ENCODE measurements at places on chromosomes 2 and 18. TPM values are rescaled to one million over a fixed set of nuclear protein-coding genes. Genes with fewer than 3 reads are reported as not detected.

The HOXD8 gene
- total RNA-seq: not detected

DNA sequence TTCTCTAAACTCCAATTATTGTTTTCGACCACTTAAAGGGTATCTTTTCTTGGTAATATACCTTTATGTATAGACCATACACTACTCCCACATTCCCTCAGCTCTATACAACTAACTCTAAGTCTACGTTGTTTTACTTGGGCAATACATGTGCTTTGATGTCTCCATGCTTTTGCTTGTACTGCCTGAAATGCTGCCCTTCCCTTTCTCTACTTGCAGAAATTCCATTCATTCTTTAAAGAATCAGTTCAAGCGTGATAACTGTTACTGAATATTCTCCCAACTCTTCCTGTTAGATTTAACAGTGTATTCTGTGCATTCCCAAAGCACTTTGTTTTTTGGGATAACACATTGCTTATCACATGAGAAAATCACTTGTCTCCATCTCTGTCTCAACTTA is 157.0 kb upstream of the AQP4 start:
- no peaks in the 10 kb centered on the region for H3K36me3 ChIP-seq
- DNase-seq: no peak
- no peaks in the 10 kb centered on the region for H3K27me3 ChIP-seq
- H3K4me3 ChIP-seq: no peak overlapping the region
- no peak overlapping the region for H3K27ac ChIP-seq

GRCh38 chr2:72973566-72974435 is 56.5 kb downstream of the EMX1 start:
- H3K27me3 ChIP-seq: no peaks in the 10 kb centered on the region
- H3K4me1 ChIP-seq: peaks cover 46% of the 10 kb centered on the region

DNA sequence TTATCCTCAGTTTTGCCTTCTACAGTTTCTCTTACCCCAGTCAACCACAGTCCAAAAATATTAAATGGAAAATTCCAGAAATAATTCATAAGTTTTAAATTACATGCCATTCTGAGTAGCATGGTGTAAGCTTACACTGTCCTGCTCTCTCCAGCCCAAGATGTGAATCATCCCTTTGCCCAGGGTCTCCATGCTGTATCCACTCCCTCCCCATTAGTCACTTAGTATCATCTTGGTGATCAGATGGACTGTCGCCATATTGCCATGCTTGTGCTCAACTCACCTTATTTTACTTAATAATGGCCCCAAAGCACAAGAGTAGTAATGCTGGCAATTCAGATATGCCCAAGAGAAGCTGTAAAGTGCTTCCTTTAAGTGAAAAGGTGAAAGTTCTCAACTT is 18.5 kb upstream of the CCNT2 start:
- DNase-seq: no peak
- H3K4me1 ChIP-seq: no peaks in the 10 kb centered on the region
- no peak overlapping the region for H3K27ac ChIP-seq

GRCh38 chr2:134246154-134246874 is 7.6 kb upstream of the MGAT5 start:
- H3K4me3 ChIP-seq: no peak overlapping the region
- DNase-seq: no peak
- no peak overlapping the region for H3K27ac ChIP-seq
- H3K4me1 ChIP-seq: peaks cover 32% of the 10 kb centered on the region
- no peaks in the 10 kb centered on the region for H3K27me3 ChIP-seq
- H3K36me3 ChIP-seq: no peaks in the 10 kb centered on the region

DNA sequence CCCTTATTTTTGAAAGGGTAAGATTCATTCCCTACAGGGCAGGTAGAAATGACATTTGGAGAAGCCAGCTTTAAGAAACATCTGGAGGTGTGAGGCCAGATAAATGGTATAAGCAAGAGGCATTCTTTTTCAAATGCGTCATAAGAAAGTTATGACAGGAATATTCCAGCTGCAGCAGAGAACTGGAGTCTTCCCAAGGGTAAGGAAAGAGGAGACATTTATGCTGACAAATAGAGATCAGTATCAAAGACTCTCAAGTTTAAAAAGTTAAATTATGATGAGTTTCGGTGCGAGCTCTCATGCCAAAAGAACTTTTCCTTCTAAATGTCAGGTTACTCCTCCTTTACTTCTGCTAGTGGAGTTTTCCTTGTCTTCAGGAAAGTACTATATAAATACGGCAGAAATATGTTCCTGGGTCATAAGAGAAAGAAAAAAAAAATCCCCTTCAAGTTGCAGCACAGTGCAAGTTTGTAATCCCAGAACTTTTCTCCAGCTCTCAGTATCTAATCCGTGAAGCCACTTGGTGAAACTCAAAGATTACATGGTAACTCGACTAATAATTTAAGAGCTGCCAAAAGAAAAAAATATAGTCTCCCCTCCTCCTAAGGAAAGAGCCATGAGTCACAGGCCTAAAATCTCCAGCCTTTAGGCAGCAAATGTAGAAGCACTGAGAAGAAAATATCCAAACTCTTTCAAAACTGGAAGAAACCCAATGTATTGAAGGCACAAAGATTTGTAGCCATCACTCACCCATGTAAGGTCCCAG is 428.1 kb downstream of the MEIS1 start:
- no peak for DNase-seq
- H3K27me3 ChIP-seq: 0 out of 2 replicates have a peak, but pooled peaks cover 1% of the 10 kb centered on the region
- H3K27ac ChIP-seq: no peak overlapping the region

- DNase-seq: no peak
- H3K4me1 ChIP-seq: no peaks in the 10 kb centered on the region
- H3K4me3 ChIP-seq: no peak overlapping the region
- no peaks in the 10 kb centered on the region for H3K27me3 ChIP-seq
These were observed 35.8 kb downstream of the IMPA2 start for GRCh38 chr18:12017081-12017480.

GRCh38 chr18:21706386-21706865 is 1.9 kb upstream of the ABHD3 start:
- H3K27ac ChIP-seq: no peak overlapping the region
- no peak overlapping the region for H3K4me3 ChIP-seq
- peaks cover 22% of the 10 kb centered on the region for H3K36me3 ChIP-seq
- H3K4me1 ChIP-seq: peaks cover 17% of the 10 kb centered on the region
- DNase-seq: no peak
- H3K27me3 ChIP-seq: peaks cover 12% of the 10 kb centered on the region

GRCh38 chr2:24517247-24517646 is 26.2 kb downstream of the NCOA1 start:
- peak overlapping the region; percentile 39 for H3K27ac ChIP-seq
- H3K36me3 ChIP-seq: no peaks in the 10 kb centered on the region
- H3K4me3 ChIP-seq: no peak overlapping the region
- no peak for DNase-seq
- H3K4me1 ChIP-seq: peaks cover 3% of the 10 kb centered on the region

DNA sequence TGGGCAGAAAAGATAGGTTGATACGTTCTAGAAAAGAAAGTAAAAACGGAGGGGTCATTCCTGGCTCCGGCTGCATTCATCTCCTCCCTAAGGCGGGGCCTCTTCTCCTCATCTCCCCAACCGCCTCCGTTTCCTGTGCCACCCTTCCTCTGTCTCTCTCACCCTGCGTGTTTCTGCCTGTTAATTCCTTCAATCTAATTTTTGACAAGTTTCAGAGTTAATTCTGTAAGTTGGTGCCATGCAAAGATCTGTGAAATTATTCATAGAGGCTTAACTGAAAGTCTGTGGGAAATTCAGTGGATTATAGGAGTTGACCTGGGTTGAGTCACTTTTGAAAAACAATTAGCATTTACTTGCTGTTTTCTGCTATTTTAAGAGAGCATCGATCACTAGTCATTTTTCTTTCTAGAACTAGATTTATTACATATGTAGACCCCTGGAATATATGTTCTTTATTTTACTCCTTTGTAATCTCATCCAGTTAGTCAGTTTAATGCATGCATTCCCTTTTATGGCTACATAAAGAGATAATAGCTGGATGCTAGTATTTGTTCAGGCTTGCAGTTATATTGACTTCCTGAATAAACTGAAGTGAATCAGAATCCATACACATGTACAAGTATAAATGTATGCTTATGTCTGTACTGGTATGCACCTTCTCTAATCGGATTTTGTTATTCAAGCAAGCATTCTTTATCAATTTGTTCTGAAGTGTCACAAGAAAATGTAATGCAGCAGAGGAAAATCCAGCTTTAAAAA is 91.1 kb downstream of the EML6 start:
- no peak overlapping the region for H3K27ac ChIP-seq
- H3K4me3 ChIP-seq: no peak overlapping the region
- no peak for DNase-seq
- H3K4me1 ChIP-seq: peaks cover 8% of the 10 kb centered on the region
- H3K36me3 ChIP-seq: no peaks in the 10 kb centered on the region
- H3K27me3 ChIP-seq: no peaks in the 10 kb centered on the region

- H3K36me3 ChIP-seq: no peaks in the 10 kb centered on the region
- H3K4me3 ChIP-seq: no peak overlapping the region
- H3K27me3 ChIP-seq: no peaks in the 10 kb centered on the region
These were observed 30.4 kb downstream of the TOGARAM2 start for GRCh38 chr2:29011418-29012060.

DNA sequence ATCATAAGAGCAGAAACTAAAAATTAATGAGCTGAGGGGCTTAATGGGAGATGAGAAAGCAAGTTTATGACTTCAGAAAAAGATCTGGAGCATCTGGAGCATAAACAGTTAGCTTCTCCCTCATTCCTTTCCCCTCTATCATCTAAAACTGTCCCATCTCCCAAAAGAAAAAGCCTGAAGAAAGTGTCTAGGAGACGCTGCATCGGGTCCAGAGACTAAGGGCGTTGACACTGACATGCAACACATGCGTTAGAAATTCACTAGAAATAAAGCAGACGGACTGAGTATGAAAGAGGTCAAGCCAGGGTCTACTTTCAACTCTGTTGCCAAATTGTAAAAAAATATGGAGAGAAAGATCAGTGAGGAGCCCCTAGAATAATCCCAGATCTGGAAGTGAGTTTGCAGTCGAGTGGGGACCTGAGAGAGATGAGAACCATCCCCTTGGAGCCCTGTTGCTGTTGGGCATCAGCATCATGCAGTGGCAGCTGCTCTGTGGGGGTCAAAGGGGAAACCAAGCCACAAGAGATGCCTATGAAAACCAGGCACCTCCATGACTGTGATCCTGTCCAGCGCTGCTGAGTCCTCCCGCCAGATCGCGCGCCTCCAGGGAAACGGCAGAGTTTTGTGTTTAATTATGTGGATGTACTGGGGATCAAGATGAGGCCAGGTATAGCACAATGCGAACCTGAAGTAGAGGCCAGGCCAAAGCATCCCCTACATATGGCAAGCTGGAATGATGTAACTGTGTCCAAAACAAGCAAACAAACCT is 13.9 kb downstream of the ANTXR1 start:
- H3K36me3 ChIP-seq: no peaks in the 10 kb centered on the region
- DNase-seq: no peak
- H3K27me3 ChIP-seq: no peaks in the 10 kb centered on the region

The LRRTM1 gene
- 1.2 TPM for total RNA-seq

DNA sequence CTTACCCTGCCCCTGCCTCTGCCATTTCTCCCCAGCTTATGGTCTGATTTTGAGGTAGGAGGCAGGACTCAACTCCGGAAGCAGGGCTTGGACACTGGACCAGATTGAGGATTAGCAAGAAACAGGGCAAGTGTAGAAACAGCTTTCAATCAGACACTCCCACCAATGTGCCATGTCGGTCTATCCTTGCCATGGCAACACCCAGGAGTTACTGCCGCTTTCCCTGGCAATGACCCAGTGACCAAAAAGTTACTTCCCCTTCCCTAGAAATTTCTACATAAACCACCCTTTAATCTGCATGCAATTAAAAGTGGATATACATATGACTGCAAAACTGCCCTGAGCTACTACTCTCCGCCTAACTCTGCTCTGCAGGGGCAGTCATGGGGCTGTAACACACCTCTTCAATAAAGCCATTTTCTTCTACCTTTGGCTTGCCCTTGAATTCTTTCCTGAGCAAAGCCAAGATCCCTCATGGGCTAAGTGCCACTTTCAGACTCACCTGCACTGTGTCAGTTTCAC is 156.7 kb downstream of the LPIN1 start:
- H3K4me3 ChIP-seq: no peak overlapping the region
- no peak for DNase-seq
- H3K36me3 ChIP-seq: no peaks in the 10 kb centered on the region
- no peaks in the 10 kb centered on the region for H3K27me3 ChIP-seq
- H3K4me1 ChIP-seq: peaks cover 2% of the 10 kb centered on the region
- H3K27ac ChIP-seq: no peak overlapping the region

- no peaks in the 10 kb centered on the region for H3K27me3 ChIP-seq
- H3K27ac ChIP-seq: no peak overlapping the region
- H3K36me3 ChIP-seq: no peaks in the 10 kb centered on the region
These were observed 461.5 kb downstream of the IRS1 start for GRCh38 chr2:226337941-226338600.

GRCh38 chr18:27413495-27414401 is 228.6 kb upstream of the CHST9 start:
- no peak overlapping the region for H3K27ac ChIP-seq
- H3K4me1 ChIP-seq: peaks cover 23% of the 10 kb centered on the region
- no peak for DNase-seq
- no peaks in the 10 kb centered on the region for H3K27me3 ChIP-seq
- H3K4me3 ChIP-seq: no peak overlapping the region
- no peaks in the 10 kb centered on the region for H3K36me3 ChIP-seq

The SLC11A1 gene
- total RNA-seq: 0.55 TPM

The FBXO11 gene
- 48.2 TPM for total RNA-seq

The MLPH gene
- 10.3 TPM for total RNA-seq

GRCh38 chr2:62293490-62294271 is 97.8 kb downstream of the B3GNT2 start:
- no peaks in the 10 kb centered on the region for H3K36me3 ChIP-seq
- H3K27me3 ChIP-seq: no peaks in the 10 kb centered on the region
- peak overlapping the region; percentile 93 for H3K27ac ChIP-seq
- peaks cover 27% of the 10 kb centered on the region for H3K4me1 ChIP-seq

The GAREM2 gene
- total RNA-seq: 18.9 TPM

- H3K4me3 ChIP-seq: no peak overlapping the region
- no peaks in the 10 kb centered on the region for H3K36me3 ChIP-seq
- H3K4me1 ChIP-seq: peaks cover 20% of the 10 kb centered on the region
These were observed 209.0 kb downstream of the PRKCE start for GRCh38 chr2:45860136-45861121.

DNA sequence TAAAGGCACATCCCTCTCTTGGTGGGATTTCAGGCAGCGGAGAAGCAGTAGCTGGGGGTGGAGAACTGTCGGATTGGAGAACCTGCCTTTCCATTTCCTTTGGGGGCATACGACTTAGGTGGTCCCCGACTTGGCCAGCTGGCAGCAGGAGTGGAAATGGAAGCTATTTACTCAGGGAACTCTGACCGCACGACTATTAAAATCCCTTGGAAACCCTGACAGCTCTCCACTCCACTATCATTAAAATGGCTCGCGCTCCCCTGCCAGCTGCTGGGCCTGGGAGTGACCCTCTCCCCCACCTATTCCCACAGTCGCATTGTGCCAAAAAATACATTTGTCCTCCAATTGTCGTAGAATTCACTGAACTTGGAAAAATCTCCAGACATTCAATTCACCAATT is 77.7 kb upstream of the APCDD1 start:
- DNase-seq: no peak
- H3K4me1 ChIP-seq: peaks cover 28% of the 10 kb centered on the region
- no peak overlapping the region for H3K27ac ChIP-seq
- no peaks in the 10 kb centered on the region for H3K36me3 ChIP-seq

The TUBA3E gene
- total RNA-seq: 0.18 TPM

The GAL3ST2 gene
- 0.73 TPM for total RNA-seq

The DNAJC5G gene
- 0.18 TPM for total RNA-seq

The GALNT14 gene
- total RNA-seq: 6.8 TPM

The ITGB6 gene
- 0.07 TPM for total RNA-seq

Measured in WTC11 (cell line).